ENCODE measurements at places on chromosomes 7 and 10.

DNA sequence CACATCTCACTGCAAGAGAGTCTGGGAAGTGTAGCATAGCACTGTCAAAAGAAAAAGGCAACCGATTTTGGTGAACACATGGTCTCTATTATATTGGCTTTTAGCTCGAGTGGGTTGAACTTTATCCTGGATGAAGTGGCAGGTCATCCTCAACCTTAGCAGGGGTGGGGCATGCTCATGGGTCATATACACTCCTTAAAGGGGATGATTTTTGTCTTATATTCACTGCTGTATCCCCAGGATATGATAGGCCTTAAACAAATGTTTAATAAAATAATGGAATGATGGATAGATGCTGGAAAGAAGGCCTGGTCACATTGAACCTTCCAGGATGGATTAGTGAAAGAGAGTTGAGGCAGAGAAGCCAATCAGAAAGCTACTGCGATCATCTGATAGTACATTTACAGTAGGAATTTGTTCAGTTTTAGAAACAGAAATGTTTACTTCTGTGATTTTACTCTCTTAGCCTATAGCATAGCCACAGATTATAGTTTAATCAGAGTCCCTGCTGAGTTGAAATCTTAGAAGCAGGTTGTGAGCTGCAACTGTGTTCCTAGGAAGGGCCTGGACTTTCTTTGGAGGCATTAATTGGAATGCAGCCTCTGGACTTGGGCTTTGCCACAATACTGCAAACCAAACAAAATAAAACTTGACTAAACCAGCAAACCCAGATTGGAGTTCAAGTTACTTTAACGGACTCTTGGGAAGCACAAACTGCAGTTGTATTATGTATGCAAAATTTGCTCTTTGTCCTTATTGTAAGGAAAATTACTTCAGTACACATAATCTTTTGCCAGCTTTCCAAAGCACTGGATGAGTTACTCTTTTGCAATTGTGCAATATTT is 138.3 kb downstream of the BMPER start:
- no peak for DNase-seq

- no peak for DNase-seq
Observed at GRCh38 chr7:116062666-116063065, 32.1 kb upstream of the TFEC start.

DNA sequence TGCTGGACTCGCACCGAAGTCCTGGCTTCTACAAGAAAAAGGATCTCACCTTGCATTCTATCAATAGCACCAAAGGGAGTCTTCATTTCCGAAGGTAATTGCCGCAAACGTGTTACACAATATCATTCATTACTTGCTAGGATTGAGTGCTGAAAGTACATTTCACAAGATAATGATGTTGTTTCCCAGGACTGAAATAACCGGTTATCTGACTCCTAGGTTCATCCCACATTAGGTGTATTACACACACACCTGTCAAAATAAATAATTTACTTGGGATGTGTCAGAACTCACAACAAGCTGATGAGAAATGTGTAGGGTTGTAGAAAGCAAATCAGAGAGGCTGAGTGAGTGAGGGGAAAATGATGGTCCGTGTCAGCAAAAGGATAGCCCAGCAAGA is 219.4 kb upstream of the RHOBTB1 start:
- no peak for DNase-seq

DNA sequence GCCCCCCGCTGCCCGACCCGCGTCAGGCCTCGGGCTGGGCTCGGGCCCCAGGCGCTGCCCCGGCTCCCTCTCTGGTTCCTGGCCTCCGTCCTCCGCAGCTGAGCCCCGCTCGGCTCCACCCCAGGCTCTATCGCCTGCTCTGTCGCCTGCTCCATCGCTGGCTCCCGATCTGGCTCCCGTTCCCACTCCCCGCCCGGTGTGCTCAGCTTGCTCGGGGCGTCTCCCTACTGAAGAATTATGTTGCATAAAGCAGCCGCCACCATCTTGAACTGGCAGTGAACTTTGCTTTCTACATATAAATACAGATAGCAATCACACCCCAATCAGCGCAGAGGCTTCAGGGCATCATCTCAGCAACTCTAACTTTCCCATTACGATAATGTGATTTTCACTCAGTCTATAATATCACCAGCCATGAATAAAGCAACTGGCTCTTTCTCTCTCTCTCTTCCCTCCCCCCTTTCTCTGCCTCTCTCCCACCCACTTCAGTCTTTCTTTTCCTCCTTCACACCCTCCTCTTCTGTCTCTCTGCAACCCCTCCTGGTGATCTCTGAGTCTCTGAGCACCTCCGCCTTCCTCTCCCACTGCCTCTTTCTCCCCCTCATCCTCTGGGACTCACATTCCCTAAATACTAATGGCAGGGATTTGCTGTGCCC is 43.3 kb upstream of the BTRC start:
- no peak for DNase-seq

DNA sequence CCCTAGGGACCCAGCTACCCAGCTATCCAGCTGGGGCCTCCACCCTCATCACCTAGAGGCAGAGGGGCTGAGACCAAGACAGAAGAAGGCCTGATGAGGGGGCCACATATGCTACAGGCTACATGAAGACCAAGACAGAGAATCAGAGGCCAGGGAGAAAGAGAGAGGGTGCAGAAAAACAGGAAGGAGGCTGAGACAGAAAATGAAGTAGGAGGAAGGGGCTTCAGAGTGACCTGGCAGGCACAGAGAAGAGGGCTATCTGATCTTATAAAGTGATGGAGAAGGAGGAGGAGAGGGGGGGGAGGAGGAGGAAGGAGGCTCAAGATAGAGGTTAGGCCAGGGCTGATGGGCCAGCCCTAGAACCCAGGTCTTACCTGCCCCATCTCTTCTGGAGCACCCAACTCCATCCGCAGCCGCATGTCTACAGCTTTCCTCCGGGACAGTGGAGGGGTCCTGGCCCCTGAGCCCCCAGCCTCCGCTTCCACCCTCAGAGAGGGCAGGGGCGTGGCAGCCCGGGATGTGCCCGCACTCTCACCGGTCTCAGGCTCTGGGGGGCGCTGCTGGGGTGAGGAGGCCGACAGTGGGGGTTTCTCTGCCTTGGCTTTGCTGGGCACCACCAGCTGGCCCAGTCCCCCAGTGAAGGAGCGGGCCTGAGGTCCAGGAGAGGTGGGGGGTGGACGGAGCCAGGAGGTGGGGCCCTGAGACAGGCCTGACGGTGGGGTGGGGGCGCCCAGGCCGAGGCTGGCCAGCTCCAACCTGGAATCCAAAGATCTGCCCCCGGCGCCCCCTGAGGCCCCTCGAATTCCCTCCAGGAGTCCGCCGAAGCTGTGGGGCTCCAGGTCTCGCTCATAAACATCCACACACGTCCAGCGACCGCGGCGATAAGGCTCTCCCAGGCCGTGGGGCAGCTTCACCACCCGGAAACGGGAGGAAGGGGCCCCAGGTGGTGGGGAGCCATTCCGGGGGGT is 1.8 kb downstream of the TSC22D4 start:
- DNase-seq: no peak

- DNase-seq: no peak
Observed at GRCh38 chr7:38637957-38638356, 6.8 kb upstream of the AMPH start.

- no peak for DNase-seq
Observed at GRCh38 chr10:17685233-17685840, 41.4 kb downstream of the STAM start.

DNA sequence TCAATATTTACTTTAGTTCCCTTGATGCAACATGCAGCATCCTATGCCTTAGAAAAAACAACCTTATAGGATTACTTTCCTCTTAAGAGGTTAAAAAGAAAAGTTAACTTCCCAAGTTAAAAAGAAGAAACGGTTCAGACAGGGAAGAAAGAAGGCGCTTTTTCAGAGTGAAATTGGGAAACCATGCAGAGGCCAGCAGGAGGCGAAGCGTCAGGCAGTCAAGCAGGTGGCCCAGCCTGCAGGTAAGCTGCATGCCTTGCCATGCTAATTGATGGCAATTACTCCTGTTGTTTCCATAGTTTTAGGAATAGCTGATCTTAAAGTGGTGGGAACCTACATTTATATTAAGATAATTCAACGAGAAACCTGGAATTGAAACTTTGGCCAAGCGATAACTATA is 302.6 kb upstream of the SP4 start:
- DNase-seq: no peak

All from fibroblast of skin of left quadriceps (primary cell).